Heart left ventricle (tissue), 16 donors: ENCODE measurements at places on chromosomes 4 and X.

DNA sequence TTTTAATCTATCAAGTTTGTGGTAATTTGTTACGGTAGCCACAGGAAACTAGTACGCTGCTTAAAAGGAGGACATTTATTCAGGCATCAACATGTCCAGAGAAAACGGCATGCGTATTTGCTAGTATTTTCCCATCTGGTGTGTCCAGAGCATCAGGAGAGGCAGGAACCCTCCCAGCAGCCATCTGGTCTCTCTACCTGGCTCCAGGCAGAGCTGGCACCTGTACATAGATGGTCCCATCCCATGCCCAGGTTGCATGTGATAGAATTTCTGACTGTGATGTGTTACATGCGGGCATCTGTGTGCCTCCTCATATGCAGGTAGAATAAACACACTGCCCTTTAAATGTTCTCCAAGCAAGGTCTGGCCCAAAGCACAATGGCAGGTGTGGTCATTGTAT lies 57.9 kb upstream of the PAGE1 start:
- no peak for DNase-seq

GRCh38 chr4:165325732-165326512 lies 1.5 kb upstream of the MSMO1 start:
- DNase-seq = no peak

DNA sequence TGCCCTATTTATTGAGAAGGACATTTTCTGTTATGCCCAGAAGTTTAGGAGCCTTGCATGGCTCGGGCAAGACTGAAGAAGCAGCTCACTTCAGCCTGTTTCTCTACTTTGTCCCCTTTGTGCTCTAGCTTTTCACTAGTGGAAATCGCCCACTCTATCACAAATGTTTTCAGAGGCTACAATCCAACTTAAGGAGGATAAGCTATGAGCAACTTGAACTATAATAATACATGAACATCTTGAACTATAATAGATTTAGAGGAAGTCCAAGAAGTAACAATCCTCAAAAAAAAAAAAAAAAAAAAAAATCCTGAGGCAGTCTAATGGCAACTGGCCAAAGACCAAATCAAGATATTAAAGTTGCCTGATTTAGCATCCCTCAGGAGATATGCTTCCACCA lies 452.3 kb downstream of the IL1RAPL1 start:
- no peak for DNase-seq

DNA sequence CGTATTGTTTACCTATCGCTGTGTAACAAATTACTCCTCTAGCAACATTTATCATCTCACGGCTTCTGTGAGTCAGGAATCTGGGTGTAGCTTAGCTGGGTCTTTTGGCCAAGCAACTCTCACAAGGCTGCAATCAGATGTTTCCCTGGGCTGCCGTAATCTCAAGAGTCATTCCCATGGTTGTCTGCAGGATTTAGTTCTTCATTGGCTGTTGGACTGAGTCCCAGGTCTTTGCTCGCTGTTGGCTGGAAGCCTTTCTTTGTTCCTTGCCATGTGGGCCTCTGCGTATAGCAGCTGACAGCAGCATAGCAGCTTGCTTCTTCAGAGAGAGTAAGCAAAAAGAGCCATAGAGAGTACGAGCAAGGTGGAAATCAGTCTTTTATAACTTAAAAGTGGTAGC lies 16.8 kb downstream of the POLR2B start:
- peak; percentile 83 for DNase-seq

DNA sequence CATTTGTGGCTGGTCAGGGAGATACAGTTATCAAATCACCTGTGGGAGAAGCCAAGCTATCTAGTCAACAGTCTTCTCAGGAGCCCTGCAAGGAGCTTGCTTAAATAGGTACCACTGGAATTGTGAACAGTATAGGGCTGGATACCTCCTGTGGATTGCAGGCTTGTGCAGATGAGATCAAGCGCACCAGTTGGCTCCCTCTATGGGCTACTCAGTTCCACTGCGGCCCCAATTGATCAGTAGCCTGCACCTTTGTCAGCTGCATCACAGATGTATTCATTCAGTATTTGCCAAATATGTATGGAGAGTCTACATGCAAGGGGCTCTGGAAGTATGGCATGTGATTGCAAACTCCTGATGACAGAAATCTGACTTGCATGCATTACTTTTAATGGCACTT lies 28.6 kb downstream of the TEX13A start:
- no peak for DNase-seq

DNA sequence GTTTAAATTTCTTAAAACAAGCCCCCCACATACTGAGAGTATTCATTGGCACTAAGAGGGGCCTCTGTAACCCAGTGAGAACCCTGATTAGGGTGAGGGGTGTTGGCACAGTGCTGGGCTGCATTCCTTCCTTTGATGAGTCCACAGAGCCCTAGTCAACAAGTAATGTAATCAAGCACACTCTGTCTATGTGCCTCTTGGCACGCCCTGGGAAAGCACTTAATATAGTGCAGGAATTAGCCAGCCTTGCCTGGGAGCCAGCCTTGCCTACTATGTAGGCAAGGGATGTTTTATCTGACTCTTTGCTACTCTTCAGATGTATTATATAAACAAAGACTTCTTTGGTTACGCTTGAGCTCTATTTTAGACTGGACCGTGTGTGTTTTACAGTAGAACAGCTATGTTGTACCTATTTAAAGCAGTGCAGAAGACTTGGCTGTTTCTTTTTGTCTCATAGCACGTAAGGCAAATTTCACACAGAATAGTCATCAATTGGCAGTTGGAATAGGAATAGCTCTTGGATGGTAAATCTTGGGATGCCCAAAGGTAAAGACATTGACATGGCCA lies 64.3 kb downstream of the FRAS1 start:
- peak; percentile 71 for DNase-seq

- no peak for DNase-seq
These were observed 57.7 kb upstream of the SPANXB1 start for GRCh38 chrX:140944710-140945109.

DNA sequence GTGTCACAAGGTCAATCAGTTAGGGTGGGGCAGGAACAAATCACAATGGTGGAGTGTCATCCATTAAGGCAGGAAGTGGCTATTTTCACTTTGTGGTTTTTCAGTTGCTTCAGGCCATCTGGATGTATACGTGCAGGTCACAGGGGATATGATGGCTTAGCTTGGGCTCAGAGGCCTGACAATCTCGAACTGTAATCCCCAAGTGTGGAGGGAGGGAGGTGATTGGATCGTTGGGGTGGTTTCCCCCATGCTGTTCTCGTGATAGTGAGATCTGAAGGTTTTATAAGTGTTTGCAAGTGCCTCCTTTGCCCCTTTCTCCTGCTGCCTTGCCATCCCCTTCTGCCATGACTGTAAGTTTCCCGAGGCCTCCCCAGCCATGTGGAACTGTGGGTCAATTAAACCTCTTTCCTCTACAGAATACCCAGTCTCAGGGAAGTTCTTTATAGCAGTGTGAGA lies 36.7 kb upstream of the STS start:
- DNase-seq = no peak

GRCh38 chr4:15253349-15253748 lies 174.5 kb upstream of the C1QTNF7 start:
- DNase-seq = no peak

- DNase-seq = no peak
These were observed 24.2 kb downstream of the ATP5ME start for GRCh38 chr4:649751-650310.

DNA sequence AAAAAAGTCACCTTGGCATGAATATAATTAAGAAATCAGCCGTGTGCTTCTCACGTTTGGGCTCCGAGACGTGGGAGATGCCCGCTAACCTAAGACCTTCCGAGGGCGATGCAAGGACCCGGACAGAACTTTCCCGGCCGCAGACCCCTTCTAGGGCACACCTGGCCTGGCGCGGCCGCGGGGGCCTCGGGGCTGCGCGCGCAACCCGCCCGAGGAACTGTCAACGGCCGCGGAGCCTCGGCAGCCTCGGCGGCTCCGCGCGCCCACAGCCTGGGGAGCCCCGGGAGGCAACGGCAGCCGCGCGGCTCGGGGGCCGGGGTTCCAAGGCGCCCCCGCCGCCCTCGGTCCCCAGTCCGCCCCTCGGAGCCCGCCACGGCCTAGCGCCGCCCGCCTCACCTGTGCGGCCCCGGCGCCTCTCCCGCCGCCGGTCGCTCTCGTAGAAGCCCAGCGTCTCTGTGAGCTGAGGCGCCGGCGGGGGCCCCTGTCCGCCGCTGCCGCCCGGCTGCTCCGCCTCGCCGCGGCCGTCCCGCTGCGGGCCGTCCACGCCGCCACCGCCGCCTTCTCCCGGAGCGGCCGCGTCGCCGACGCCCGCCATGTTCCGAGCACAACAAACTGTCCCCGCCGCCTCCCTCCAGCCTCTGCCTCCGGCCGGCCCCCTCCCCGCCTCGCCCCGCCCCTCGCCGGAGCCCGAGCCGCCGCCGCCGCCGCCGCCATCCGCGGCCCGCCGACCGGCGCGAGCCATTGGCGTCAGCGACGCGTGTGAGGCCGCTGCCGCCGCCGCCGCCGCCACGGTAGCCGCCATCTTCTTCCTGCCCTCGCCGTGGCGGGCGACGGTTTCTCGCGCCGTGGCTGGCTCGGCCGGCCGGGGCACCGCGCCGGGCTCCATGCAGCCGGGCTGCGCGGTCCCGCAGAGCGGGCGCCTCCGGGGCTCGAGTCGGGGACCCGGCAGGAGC lies at the start of gene TAPT1:
TSS of gene TAPT1 (minus strand) at position 609 of the 953 bp plus-strand sequence. CDS start at position 595, 14 bp downstream.
- DNase-seq = peak; percentile 90

DNA sequence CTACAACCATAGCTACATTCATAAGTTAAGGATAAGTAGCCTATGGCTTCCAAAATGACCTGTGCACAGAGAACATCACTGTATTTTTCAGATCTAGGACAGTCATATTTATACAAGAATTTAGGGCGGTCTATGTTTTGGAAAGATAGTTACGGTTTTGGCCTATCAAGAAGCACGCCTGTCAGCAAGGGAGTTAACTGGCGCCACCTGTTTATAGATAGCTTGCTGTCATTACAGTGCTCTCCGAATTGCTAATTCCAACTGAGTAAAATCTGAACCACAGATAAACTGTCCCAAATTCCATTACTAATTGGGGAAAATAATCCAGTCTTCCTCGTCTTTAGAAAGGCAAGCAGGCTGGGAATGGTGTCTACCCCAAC lies 646 bp downstream of the ABCB7 start:
- DNase-seq = no peak

GRCh38 chr4:175421506-175421905 lies 390.6 kb downstream of the GPM6A start:
- no peak for DNase-seq

- no peak for DNase-seq
These were observed 224.5 kb upstream of the CENPE start for GRCh38 chr4:103422467-103423219.

DNA sequence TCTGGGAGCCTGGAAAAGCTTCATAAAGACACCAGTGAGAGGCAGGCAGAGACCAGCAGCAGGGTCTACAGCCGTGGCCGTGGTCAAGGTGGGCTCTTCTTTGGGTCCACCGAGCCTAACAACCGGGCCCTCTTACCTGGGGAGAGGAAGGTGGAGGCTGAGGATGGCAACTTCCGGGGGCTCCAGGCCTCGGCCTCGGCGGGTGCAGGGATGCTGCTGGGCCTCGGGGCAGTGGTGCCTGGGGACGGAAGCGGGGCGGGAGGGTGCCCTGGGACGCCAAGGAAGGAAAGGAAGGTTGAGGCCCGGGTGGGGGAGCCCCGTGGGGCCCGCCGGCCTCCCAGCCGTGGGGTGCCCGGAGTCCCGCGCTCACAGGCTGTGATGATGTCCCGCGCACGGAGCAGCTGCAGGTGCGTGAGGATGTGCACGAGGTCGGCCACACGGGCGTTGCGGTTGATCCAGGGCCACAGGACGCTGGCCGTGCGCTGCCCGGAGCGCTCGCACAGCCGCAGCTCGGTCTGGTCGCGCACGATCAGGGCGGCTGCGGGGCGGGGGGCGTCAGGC lies 561 bp downstream of the IRAK1 start:
- no peak for DNase-seq

DNA sequence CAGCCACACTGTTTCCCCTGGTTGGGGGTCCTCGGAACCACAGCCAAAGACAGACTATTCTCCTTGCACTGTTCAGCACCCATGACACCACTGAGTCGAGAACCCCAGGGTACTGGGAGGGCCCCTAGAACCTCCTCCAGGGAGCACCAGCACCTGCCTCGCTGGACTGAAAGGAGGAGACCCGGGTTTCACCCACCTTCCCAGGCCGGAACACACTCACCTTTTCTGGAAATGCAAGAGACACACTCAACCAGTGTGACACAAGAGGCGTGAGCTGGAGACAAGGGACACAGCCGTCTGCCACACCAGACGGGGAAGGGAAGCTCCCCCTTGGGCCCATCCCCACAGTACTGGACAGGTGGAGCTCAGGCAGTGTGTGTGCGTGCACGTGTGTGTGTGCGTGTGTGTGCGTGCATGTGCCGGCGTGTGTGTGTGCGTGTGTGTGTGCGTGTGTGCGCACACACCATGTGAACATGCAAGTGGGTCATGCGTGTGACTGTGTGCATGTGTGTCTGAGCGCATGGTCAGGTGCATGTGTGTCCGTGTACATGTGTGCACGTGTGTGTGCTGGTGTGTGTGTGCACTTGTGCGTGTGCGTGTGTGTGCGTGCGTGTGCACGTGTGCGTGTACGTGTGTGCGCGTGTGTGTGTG lies 128.8 kb upstream of the NKX1-1 start:
- peak; percentile 17 for DNase-seq

DNA sequence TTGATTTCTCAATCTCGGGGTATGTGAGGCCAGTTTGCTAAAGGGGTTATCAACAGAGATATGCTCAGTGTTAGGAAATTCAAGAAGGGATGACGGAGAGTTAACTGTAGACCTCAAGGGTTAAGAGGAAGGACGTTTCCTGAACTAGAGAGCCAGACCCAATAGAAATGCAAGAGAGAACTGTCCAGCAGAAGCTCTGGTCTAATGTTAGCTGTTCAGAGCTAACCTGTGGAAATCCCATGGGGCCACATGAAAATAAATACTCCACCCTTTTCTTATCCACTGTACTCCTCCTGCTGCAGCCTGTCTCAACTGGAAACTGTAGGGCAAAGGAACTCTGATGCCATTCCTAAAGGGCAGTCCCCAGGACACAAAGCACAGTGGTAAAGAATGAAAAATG lies 274.3 kb downstream of the DMD start:
- no peak for DNase-seq

DNA sequence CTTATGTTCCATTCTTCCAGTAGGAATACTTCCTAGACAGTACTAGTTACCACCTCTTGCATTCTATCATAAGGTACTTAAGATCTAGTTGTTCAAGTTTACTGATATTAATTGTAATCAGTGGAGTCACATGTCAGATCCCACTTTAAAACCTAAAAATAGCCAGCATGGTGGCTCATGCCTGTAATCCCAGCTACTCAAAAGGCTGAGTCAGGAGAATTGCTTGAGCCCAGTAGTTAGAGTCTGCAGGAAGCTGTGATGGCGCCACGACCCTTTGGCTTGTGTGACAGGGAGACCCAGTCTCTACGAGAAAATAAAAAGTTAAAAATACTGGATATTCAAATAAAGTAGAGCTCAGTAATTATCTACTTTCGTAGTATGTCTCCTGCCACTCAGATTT lies 57.7 kb downstream of the MAD2L1 start:
- no peak for DNase-seq

GRCh38 chr4:36277533-36277932 lies 3.9 kb upstream of the DTHD1 start:
- DNase-seq = no peak

- no peak for DNase-seq
These were observed 94.8 kb downstream of the RELL1 start for GRCh38 chr4:37591349-37591748.
